Activated T-helper 1 cell treated with anti-CD3 and anti-CD28 coated beads, Interleukin-12 subunit alpha, Interleukin-12 subunit beta, Interleukin-2, Interleukin-4 antibody, amounts not matched to agents 30 ng/mL and 10 ng/mL and 1 ng/mL, durations not matched to agents 14 hours and 24 hours and 36 hours (primary cell): ENCODE measurements at places on chromosomes 7 and 10. TPM values are rescaled to one million over a fixed set of nuclear protein-coding genes. Genes with fewer than 3 reads are reported as not detected.
A peak's percentile ranks its signal among the peaks of the same experiment; 100 is the strongest.

PAX4 gene
- total RNA-seq: not detected in 2 replicates

ZNF117 gene
- 3.1 TPM in 2 replicates for total RNA-seq

ATOH7 gene
- total RNA-seq: not detected in 2 replicates

- DNase-seq: peak; percentile 39
- peak overlapping the region; percentile 86 for H3K27ac ChIP-seq
- H3K4me1 ChIP-seq: peaks cover 26% of the 10 kb centered on the region
These were observed 804 bp downstream of the FRAT1 start for GRCh38 chr10:97319671-97320479.

DNA sequence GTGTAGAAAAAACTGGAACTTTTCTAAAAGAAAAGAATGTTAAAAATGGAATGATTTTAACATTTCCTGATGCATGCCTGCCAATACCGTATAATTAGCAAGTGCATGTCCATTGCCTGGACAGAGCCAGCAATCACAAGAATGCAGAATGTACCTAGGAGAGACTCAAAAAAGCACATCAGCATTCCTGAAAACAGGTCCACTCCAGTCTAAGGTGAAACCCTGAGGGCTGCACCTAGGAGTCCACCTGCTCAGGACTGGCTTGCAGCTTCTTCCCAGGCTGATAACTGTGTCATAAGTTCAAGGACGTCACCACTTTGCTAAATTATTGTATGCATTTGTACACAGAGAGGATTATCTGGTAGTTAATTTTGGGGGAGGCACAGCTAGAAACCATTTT, 5.4 kb downstream of the CCDC201 start:
- H3K4me3 ChIP-seq: no peak overlapping the region
- peaks cover 5% of the 10 kb centered on the region for H3K27me3 ChIP-seq
- no peak for DNase-seq
- no peaks in the 10 kb centered on the region for H3K36me3 ChIP-seq
- no peaks in the 10 kb centered on the region for H3K4me1 ChIP-seq

DNA sequence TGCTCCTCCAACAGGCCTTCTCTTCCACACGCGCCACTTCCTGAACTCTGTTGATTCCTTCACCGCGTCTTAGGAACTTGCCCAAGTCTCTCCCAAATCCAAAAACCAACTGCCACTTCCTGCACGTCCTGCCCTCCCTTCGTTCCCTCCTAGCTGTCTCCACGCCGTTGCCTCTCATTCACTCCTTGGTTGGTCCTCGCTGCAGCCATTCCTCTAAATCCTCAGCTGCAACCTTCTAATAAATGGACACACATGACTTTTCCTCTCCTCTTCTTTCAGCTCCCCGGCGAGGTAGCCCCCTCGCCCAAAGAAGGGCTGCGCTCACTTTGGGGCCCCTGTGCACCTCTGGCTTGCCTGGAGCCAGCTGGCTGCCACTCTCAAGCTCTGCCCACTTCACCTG, 110.2 kb downstream of the XRCC2 start:
- DNase-seq: no peak
- no peaks in the 10 kb centered on the region for H3K36me3 ChIP-seq
- H3K27me3 ChIP-seq: peaks cover 5% of the 10 kb centered on the region
- H3K4me3 ChIP-seq: no peak overlapping the region

GRCh38 chr7:156764016-156764669, 123.6 kb downstream of the RNF32 start:
- H3K27ac ChIP-seq: no peak overlapping the region
- peaks cover 2% of the 10 kb centered on the region for H3K4me1 ChIP-seq
- H3K4me3 ChIP-seq: no peak overlapping the region
- DNase-seq: no peak

- H3K36me3 ChIP-seq: peaks cover 11% of the 10 kb centered on the region
- no peak overlapping the region for H3K4me3 ChIP-seq
- H3K27me3 ChIP-seq: peaks cover 5% of the 10 kb centered on the region
- no peak for DNase-seq
- H3K27ac ChIP-seq: no peak overlapping the region
These were observed 3.2 kb upstream of the HUS1 start for GRCh38 chr7:47982610-47983009.

GRCh38 chr7:121876656-121877500, 3.9 kb downstream of the PTPRZ1 start:
- H3K4me3 ChIP-seq: no peak overlapping the region
- H3K27me3 ChIP-seq: peaks cover 31% of the 10 kb centered on the region
- no peak overlapping the region for H3K27ac ChIP-seq
